ENCODE measurements at places on chromosomes 5 and 9.

DNA sequence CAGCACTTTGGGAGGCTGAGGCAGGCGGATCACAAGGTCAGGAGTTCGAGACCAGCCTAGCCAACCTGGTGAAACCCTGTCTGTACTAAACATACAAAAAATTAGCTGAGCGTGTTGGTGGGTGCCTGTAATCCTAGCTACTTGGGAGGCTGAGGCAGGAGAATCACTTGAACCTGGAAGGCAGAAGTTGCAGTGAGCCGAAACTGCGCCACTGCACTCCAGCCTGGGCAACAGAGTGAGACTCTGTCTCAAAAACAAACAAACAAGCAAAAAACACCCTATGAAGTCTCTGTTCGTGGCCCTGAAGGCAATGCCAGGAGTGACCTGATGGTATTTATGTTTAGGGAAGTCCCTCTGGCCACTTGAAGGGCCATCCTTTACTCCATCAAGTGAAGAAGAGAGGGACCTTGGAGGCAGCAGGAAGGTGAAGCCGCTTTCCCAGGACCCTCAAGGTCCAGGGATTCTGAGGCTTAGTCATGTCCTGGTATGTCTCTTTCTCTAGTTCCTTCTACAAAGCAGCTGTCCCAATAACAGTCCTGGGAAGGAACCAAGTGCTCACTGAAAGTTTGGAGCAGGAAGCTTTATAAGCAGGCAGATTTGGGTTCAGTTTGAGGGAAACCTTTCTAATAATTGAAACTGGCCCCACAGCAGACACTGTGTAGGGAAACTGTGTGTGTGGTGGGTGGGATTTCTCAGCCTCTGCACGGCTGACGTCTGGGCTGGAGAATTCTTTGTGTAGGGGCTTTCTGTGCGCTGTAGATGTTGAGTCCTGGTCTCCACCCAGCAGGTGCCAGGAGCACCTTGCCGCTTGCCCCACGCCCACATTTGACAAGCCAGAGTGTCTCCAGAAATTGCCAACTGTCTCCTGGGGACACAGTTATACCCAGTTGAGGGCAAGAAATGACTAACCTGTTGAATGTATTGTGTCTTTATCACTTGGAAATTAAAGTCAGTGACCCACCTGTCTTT lies 12.5 kb downstream of the PHF2 start:
- DNase-seq, result peak; percentile 57

GRCh38 chr5:150627731-150628545 lies 12.5 kb upstream of the SYNPO start:
- DNase-seq, result no peak

- no peak for DNase-seq
These were observed 111.9 kb upstream of the SLIT3 start for GRCh38 chr5:169412831-169413230.

DNA sequence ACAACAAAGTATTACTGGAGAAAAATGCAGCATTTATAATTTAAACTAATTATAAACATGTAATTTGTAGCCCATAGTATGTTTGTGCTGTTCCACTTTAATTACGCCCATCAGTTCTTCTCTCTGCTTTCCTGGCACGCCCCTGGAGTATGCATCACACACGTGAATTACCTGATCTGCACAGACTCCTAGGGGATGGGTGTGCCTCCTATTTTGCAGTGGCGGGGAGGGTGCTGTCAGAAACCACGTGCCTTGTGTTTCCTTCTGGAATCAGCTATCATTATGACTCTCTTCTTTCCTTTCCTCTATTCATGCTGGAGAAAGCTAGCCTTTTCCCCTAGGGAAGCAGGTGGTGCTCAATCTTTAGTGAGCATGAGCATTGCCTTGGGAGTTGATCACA lies 43.3 kb downstream of the RPS23 start:
- no peak for DNase-seq

- no peak for DNase-seq
These were observed 544.7 kb upstream of the PTGER4 start for GRCh38 chr5:40134883-40135520.

GRCh38 chr9:97373331-97373730 lies 38.6 kb upstream of the TDRD7 start:
- no peak for DNase-seq

GRCh38 chr9:37060833-37061232 lies 26.8 kb upstream of the PAX5 start:
- DNase-seq, result no peak

DNA sequence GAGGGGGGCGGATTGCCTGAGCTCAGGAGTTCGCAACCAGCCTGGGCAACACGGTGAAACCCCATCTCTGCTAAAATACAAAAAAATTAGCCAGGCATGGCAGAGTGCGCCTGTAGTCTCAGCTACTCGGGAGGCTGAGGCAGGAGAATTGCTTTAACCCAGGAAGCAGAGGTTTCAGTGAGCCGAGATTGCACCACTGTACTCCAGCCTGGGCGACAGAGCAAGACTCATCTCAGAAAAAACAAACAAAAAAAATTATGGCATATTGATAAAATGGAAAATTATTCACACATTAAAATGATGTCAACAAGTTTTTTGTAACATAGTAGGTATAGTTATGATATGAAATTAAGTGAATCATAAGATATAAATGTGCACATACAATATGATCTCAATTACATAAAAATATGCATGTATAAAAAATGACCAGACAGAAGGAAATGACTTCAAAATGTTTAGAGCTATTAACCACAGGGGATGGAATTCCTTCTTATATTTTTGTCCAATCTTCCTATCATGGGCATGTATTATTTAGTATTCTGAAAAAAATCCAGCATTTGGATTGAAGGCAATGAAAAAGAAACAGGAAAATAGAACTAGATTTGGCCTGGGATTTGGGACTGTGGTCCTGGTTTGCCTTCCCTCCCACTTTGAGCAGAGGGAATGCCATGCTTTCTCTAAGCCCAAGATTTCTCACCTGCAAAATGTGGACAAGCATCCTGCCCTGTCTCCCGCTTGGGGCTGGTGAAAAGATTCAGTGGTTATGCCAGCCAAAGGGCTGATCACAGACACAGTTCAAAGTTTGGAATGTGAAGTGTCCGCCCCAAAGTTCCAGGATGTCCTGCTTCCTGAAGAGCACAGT lies 19.5 kb downstream of the SPAAR start:
- no peak for DNase-seq

DNA sequence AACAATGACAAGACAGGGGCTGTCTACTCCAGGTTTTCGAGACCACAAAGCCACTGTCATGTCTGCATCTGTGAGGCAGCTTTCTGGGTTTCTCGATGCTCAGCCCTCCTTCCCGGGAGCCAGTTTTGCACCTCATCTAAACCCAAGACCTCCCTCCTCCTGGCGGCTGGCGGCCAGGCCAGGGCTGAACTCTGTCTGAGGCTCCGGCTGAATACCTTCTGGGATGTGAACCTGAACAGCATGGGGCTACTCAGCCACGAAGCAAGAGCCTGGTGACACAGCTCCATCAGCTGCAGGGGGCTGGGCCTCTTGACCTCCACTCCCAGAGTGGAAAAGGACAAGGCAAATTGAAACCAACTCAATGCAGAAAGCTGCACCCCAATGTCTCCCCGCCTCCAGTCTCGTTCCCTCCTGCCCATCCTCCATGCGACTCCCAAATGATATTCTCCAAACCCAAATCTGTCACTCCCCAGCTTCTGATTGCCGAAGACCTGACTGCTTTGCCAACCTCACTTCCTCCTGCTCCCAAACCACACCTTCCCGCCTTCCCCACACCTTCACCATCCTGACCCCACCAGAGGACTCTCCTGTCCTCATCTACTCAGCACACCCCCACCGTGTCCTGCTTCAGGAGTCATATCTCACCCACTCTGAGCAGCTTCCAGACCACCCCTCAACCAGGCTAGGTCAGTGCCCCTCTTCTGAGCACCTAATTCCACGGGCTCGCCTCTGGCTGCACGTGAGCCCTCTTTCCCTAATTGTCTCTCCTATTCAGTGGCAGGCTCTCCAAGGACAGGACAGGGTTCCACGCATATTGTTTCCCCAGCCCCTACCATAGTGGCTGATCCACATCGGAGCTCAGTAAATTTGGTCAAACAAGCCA lies 4.5 kb downstream of the ANKS6 start:
- DNase-seq, result no peak

- no peak for DNase-seq
These were observed 546.3 kb downstream of the PRDM9 start for GRCh38 chr5:24053737-24054136.

- peak; percentile 80 for DNase-seq
These were observed 948.9 kb upstream of the ARRDC3 start for GRCh38 chr5:92332039-92332438.

DNA sequence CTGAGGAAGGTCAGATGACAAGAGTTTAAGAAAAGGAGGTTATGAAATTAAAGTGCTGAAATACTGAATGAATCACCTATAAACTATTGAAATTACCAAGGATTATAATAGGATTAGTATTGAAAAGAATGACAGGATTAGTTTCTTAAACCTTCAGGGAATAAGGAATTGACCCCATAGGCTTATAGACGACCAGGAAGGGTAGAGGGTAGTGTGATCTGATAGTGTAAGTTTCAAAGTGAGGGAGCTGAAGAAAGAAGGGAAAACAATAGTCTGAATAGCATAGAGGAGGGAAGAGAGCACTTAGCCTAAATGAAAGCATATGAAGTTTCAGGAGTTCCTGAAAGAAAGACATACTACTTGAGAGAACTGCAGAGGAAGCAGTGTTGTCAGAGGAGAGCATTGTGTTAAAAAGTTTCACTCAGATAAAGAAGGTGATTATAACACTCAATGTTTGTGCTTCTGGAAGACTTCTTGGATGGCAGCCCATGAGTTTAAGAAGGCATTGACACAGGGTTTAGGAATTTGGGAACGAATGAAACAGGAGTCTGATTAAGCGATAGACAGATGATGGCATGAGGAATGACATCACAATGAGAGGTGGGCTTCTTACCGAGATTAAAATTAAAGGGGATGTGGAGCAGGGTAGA lies 557.9 kb upstream of the GRAMD2B start:
- peak; percentile 74 for DNase-seq

- peak; percentile 10 for DNase-seq
These were observed 1.1 kb downstream of the VLDLR start for GRCh38 chr9:2622461-2623287.

GRCh38 chr9:120555839-120556238 lies 24.1 kb downstream of the CDK5RAP2 start:
- DNase-seq, result no peak
